WTC11 (cell line): ENCODE measurements at places on chromosomes 16 and 17.

DNA sequence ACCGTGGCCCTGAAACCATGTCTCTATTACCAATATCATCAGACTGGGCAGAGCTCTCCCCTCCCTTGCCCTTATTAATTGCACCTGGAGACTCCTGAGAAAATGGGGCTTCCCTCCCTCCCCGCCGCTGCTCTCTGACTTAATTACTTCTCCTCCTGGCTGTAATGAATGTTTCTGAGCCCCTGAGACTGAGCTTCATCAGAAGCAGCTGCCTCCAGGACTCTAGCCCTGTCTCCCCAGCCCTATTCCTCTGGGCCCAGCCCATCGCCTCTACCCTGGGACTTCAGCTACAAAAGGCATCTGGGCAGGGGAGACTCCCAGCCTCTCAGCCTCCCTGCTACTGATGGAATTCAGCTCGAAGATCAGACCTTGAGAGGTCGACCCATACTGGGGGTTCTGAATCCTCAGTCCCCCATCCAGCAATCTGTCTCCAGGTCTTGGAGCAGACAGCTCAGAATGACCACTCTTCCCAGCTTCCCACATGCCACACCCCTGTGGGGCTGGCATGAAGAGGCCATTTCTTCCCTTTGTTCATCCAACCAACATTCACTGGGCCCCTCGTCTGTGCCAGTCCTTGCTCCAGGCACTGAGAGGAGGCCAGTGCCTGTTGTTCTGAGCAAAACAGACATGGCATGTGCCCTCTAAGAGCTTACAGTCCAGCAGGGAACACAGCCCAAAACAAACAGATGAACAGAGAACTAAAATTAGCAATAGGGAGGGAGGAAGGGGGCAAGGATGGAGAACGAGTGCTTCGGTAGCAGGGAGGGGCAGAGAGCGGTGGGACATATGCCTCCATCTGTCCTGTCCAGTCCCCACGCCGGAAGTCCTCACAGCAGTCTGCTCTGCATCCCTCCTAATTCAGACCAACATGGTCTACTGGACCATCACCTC, 17.0 kb upstream of the NAGS start:
- DNase-seq: no peak
- no peak overlapping the region for H3K4me3 ChIP-seq
- no peaks in the 10 kb centered on the region for H3K36me3 ChIP-seq
- H3K4me1 ChIP-seq: peaks cover 4% of the 10 kb centered on the region; the same call in 1 of the 2 replicates
- no peak overlapping the region for H3K27ac ChIP-seq
- H3K27me3 ChIP-seq: peaks cover 15% of the 10 kb centered on the region

- H3K27ac ChIP-seq: peak overlapping the region; percentile 89
- no peak overlapping the region for H3K4me3 ChIP-seq
- H3K27me3 ChIP-seq: no peaks in the 10 kb centered on the region
- H3K36me3 ChIP-seq: peaks cover 65% of the 10 kb centered on the region
Measured at GRCh38 chr16:16127469-16128116, 95.7 kb downstream of the ABCC6 start.

DNA sequence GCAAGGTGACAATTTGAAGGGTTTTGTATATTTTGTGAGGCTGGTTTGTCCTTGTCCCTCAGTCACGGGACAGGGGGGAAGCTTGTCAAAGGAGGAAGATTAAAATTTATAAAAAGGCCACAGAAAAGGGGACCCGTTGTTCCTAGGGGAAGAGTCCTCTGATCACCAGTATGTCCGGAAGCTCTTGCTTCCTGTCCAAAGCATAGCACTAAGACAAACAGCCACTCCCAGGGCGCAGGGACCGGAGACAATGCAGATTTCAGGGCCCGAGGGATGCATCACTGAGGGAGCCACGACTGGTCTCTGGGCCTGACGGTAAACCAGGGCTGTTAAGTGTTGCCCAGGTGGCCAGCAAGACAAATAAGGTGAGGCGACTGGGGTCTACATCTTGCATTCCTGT, 95.2 kb downstream of the MAF start:
- no peak overlapping the region for H3K27ac ChIP-seq
- H3K4me3 ChIP-seq: no peak overlapping the region
- H3K27me3 ChIP-seq: no peaks in the 10 kb centered on the region
- no peaks in the 10 kb centered on the region for H3K36me3 ChIP-seq
- no peak for DNase-seq

GRCh38 chr16:85436636-85437165, 176.4 kb upstream of the GSE1 start:
- no peaks in the 10 kb centered on the region for H3K36me3 ChIP-seq
- H3K27me3 ChIP-seq: no peaks in the 10 kb centered on the region
- H3K4me1 ChIP-seq: peaks cover 39% of the 10 kb centered on the region
- DNase-seq: peak; percentile 79

- H3K27ac ChIP-seq: no peak overlapping the region
- no peaks in the 10 kb centered on the region for H3K36me3 ChIP-seq
- no peak overlapping the region for H3K4me3 ChIP-seq
- no peaks in the 10 kb centered on the region; the same call in 1 of the 2 replicates for H3K27me3 ChIP-seq
- H3K4me1 ChIP-seq: peaks cover 3% of the 10 kb centered on the region; the same call in 1 of the 2 replicates
Measured at GRCh38 chr17:49525831-49526741, 31.0 kb downstream of the NGFR start.

DNA sequence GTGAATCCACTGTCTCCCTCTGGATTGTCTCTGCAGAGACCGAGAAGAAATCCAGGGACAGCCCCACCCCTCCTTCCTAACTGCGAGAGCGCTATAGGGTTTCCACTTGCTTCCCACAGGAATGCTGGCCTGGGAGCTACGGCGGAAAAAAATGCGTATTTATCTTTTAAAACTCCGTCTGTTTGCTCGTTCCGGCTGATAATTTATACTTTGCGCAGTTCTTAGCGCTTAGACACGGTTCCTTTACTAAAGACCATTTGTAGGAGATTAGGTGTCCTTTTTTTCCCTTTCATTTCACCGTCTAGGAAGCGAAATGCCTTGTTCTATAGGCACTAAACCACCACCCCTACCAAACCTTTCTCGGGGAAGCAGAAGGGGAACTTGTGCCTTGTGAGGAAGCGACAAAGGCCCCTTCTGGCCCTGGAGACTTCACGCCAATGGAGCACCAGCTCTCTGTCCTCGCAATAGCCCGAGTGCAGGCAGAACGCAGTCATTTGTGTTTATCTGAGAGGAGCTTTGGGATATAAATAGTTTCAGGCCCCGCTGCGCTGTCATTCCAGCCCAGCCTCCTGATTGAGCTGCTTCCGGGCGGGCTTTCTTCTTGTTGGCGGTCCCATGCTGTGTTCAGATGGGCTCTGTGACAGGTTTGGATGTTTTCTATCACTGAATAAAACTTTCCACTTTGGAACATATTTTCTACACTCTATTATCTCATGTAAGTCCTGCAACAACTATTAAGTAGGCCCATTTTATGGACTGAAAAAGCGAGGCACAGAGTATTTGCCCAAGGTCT, 791 bp upstream of the SUPT4H1 start:
- no peaks in the 10 kb centered on the region; the same call in 1 of the 2 replicates for H3K27me3 ChIP-seq
- H3K36me3 ChIP-seq: peaks cover 29% of the 10 kb centered on the region
- H3K4me1 ChIP-seq: peaks cover 19% of the 10 kb centered on the region
- peak overlapping the region; percentile 100 for H3K4me3 ChIP-seq
- peak; percentile 54 for DNase-seq

DNA sequence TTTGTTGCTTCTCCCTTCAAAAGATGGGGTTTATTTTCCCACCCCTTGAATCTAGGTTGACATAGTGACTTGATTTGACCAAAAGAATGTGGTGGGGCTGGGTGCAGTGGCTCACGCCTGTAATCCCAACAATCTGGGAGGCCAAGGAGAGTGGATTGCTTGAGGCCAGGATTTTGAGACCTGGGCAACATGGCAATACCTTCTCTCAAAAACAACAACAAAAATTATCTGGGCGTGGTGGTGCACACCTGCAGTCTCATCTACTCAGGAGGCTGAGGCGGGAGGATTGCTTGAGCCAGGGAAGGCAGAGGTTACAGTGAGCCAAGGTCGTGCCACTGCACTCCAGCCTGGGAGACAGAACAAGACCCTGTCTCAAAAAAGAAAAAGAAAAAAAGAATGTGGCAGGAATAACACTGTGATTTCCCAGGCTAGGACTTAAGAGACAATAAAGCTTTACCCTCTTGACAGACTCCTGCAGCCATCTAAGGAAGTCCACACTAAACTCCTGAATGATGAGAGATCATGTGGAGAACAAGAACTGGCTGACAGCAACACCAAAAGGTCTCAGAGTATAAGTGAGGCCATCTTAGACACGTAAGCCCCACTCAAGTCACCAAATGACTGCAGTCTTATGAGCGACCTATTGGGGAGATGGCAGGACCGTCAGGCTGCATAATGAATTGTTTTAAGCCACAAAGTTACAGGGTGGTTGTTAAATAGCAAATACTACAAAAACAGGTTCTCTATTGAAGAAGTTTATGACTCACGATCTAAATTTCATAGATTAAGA, 37.0 kb downstream of the FBXL20 start:
- no peaks in the 10 kb centered on the region for H3K36me3 ChIP-seq
- H3K27me3 ChIP-seq: no peaks in the 10 kb centered on the region
- no peak overlapping the region for H3K4me3 ChIP-seq
- no peaks in the 10 kb centered on the region for H3K4me1 ChIP-seq
- H3K27ac ChIP-seq: no peak overlapping the region
